ENCODE measurements at places on chromosomes 6 and 20.

DNA sequence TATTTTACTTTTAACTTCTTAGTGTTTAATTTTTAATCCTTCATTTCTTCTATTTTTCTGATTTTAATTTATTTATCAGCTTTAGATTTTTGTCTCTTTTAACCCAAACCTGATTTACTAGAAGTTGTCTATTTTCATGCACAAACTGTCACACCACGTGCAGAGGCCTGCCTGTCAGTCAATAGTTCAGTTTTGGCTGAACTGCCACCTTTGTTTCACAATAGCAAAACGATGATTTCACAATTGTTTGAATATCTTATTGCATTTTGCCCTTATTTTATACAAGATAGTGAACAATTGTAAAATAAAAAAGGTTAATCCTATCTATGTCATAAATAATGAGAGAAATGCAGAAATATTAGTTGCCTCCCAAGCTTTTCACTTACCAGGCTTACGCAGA is 24.0 kb upstream of the PPP1R3G start:
- no peak for DNase-seq

- DNase-seq = no peak
Measured at GRCh38 chr6:22779062-22779461, 209.7 kb downstream of the HDGFL1 start.

DNA sequence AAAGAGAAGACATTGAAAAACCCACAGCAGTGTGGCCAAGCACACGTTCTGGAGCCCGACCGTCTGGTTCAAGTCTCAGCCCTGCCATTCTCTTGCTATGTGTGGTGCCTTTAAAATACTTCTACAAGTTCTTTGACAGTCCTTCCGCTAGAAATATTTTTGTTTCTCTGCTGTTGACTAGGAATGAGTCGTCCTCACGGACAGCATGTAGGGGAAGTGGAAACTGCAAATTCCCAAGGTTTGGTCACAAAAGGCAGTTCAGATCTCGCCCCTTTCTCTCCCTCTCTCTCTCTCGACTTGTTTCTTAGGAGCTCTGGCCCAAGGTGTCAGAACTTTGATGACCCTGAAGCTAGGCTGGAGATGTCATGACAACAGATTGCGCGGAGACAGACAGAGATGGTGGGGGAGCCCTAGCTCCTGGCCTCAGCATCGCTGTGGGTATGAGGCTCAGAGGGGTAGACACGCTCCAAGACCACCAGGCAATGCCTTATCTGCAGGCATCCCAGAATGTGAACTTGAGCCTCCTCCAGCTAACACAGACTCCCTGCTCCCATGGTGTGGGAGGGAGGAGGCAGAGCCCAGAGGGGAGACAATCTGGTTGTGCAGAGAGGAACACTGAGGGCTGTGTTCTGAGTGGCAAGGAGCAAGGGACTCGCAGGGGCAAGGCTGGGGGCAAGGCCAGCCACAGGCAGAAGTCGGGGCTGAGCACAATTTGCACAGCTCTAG is 368.9 kb upstream of the SULF2 start:
- no peak for DNase-seq

DNA sequence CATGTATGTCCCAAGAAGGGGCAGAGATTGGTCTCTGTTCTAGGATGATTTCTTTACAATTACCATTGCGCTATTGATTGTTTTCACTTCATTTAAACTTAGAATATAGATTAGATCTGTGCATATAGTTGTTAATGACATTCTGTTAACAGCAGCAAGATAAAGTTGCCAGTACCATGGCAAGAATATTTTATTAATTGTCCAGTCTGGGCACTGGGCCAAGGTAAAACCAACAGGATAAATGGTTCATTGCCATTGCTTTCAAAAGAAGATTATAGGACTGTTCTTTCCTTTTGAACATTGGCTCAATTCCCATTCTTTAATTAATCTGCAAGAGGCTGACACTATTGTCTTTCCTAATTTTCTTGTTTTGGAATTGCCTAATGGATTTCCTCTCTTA is 592.4 kb downstream of the RFPL4B start:
- no peak for DNase-seq

- no peak for DNase-seq
Measured at GRCh38 chr20:50848341-50848808, 53.5 kb downstream of the BCAS4 start.

DNA sequence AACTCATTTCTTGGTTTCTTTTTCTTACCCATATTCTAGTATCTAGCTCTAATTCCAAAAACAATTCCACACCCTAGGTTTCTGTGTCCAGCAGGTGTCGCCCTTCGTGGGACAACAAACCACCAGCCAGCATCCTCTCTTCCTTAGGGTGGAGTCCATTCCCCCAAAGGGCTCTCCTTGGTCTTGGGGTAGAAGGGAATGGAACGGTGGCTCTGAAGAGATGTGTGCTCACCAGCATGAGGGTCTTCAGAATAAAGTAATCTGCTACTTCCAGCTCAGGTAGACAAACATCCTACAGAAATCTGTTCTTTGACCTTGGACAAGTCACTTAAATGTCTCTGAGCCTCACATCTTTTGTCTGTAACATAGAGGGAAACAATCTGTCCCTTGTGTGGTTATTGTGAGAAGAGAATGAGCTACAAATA is 7.2 kb downstream of the HLA-DMB start:
- peak; percentile 79 for DNase-seq

- DNase-seq = no peak
Measured at GRCh38 chr6:166153966-166154365, 13.7 kb downstream of the TBXT start.
